Right lobe of liver (tissue), 6 donors: ENCODE measurements at places on chromosomes 12 and 14.

- H3K4me1 ChIP-seq, result no peaks in the 10 kb centered on the region
- no peaks in the 10 kb centered on the region for H3K36me3 ChIP-seq
- H3K27ac ChIP-seq, result no peak overlapping the region
- no peaks in the 10 kb centered on the region for H3K27me3 ChIP-seq
- H3K4me3 ChIP-seq, result no peak overlapping the region
Measured at GRCh38 chr12:27922531-27923139, 49.9 kb downstream of the PTHLH start.

DNA sequence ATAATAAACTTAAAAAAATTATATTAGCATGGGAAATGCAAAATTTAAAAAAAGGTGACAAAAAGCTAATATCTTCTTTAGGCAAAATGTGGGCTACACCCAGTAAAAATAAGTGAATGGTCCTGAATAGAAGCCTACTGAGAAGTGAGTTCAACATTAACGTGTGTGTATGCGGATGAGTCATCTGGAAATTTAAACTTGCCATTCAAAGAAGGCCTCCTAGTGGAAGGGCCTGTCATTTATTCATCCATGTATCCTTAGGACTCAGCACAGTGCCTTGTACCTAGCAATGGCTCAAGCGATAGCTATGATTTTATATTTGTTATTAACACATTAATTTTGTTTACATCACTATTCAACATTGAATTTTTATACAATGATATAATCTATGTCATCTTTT is 226.2 kb downstream of the NUBPL start:
- DNase-seq, result no peak
- no peak overlapping the region for H3K27ac ChIP-seq
- no peaks in the 10 kb centered on the region for H3K4me1 ChIP-seq
- H3K27me3 ChIP-seq, result no peaks in the 10 kb centered on the region
- H3K36me3 ChIP-seq, result no peaks in the 10 kb centered on the region

DNA sequence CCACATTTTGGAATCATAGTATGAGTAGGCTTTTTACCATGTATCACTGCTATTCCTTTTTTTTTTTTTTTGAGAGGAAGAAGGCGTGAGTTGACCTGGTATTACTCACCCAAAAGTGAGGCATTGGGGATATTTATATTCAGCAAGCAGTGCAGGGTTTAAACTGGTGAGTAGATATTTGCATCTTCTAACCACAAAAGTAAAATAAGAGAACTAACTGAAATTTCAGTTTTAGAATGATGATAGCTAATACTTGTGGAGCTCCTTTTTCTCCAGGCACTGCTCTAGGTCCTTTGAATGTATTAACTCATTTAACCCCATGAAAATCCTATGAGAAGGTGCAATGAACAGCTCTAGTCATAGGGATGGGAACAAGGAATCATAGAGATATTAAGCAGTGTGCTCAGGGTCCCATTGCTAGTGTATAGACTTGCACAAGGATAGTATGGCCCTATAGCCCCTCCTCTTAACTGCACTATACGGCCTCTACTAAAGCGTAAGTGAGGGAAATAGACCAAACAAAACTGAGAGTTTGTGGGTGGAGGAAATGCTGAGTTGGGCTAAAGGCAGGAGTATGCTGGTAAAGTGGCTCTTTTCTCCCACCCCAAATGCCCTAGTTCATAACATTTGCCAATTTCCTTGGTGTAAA is 104.3 kb upstream of the MAX start:
- no peaks in the 10 kb centered on the region for H3K27me3 ChIP-seq
- DNase-seq, result no peak
- H3K36me3 ChIP-seq, result no peaks in the 10 kb centered on the region
- no peak overlapping the region for H3K4me3 ChIP-seq

DNA sequence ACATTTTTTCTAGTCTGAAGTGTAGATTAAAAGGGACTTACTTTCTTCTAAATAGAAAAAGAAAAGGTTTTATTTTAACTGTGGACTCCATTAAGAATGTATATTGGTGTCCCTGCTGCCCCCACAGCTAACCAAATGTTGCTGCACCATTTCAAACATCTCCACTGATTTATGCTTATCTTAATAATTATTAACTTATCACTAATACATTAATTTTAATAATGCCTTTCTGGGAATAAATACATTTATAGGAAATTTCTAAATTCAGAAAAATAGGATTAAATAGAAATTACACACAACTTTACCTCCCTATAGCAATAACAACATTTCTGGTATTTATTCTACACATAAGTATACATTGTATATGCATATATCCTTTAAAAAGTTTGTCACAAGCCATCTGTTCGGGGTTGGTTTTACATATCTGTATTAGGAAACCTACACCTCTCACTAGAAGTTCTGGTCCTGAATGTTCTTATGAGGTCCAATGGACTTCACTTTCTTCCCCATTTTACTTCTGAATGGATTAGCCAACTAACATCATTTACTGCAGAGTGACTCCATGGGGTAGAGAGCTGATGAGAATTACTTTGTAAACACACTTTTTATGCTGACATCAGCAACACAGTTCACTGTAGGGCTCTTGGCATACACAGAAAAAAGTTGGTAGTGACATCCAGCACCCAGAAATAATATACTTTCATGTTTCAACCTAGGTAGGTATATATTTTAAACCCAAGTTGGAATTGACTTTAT is 9.4 kb upstream of the SELPLG start:
- H3K27me3 ChIP-seq, result no peaks in the 10 kb centered on the region
- no peaks in the 10 kb centered on the region for H3K36me3 ChIP-seq
- H3K27ac ChIP-seq, result no peak overlapping the region
- DNase-seq, result no peak
- H3K4me3 ChIP-seq, result no peak overlapping the region

GRCh38 chr12:128784030-128784760 is 39.6 kb downstream of the SLC15A4 start:
- DNase-seq, result no peak
- no peaks in the 10 kb centered on the region for H3K27me3 ChIP-seq
- H3K4me1 ChIP-seq, result no peaks in the 10 kb centered on the region
- no peak overlapping the region for H3K27ac ChIP-seq

- no peaks in the 10 kb centered on the region for H3K4me1 ChIP-seq
- H3K27me3 ChIP-seq, result no peaks in the 10 kb centered on the region
- DNase-seq, result no peak
- no peak overlapping the region for H3K27ac ChIP-seq
- no peaks in the 10 kb centered on the region for H3K36me3 ChIP-seq
Measured at GRCh38 chr14:104020471-104020870, 65.0 kb upstream of the ASPG start.
